ENCODE measurements at places on chromosomes 4 and X. TPM values are rescaled to one million over a fixed set of nuclear protein-coding genes. Genes with fewer than 3 reads are reported as not detected.

The BMP3 gene
- polyA plus RNA-seq, result 7.9 TPM

The GAGE12H gene
- polyA plus RNA-seq, result not detected

The BBS12 gene
- polyA plus RNA-seq, result 2.6 TPM

The DACH2 gene
- 0.39 TPM for polyA plus RNA-seq

The STK32B gene
- polyA plus RNA-seq, result 1.3 TPM

GRCh38 chrX:10014462-10015354 lies 47.5 kb downstream of the CLDN34 start:
- peak overlapping the region; percentile 54 for H3K4me3 ChIP-seq
- peak overlapping the region; percentile 92 for H3K27ac ChIP-seq
- H3K27me3 ChIP-seq, result no peaks in the 10 kb centered on the region
- peak; percentile 90 for DNase-seq
- H3K4me1 ChIP-seq, result no peaks in the 10 kb centered on the region

- no peak overlapping the region for H3K4me3 ChIP-seq
- H3K27ac ChIP-seq, result no peak overlapping the region
- DNase-seq, result no peak
- no peaks in the 10 kb centered on the region for H3K27me3 ChIP-seq
- H3K36me3 ChIP-seq, result no peaks in the 10 kb centered on the region
Measured at GRCh38 chrX:111831343-111831742, 44.6 kb upstream of the TRPC5OS start.

DNA sequence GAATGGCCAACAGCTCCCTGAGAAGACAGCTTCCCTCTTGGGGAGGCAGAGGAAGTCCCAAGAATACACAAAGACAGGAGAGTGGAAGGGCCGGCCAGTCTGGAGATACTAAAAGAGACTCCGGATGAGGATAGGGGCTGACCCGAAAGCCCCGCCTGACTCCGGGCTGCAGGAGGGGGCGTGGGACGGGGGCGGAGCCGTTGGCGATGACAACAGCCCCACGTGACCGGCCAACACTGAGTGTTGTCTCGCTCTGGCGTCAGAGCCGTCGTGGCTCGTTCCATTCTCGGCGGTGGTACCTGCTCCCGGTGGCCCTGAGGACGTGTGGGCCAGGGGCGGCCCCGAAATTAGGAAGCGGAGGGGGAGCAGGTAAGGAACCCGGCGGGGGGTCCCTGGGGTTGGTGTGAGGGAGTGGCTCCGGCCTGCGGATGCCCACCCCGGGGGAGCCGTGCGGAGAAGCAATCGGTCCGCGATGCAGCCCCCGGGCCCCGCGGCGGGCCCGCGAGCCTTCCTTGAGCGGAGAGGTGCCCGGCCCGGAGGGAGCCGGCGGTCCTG lies at the start of gene BEX4:
Gene BEX4, plus strand, starts transcription at position 239 of the 555 bp plus-strand sequence. CDS start 1,046 bp downstream, outside the sequence.
- no peaks in the 10 kb centered on the region for H3K4me1 ChIP-seq
- peak; percentile 81 for DNase-seq
- H3K4me3 ChIP-seq, result peak within 1 kb of the TSS; percentile 83

- H3K4me3 ChIP-seq, result no peak overlapping the region
- no peaks in the 10 kb centered on the region for H3K4me1 ChIP-seq
- H3K27ac ChIP-seq, result no peak overlapping the region
- H3K36me3 ChIP-seq, result no peaks in the 10 kb centered on the region
- H3K27me3 ChIP-seq, result no peaks in the 10 kb centered on the region
Measured at GRCh38 chr4:147717878-147718277, 14.0 kb upstream of the ARHGAP10 start.

DNA sequence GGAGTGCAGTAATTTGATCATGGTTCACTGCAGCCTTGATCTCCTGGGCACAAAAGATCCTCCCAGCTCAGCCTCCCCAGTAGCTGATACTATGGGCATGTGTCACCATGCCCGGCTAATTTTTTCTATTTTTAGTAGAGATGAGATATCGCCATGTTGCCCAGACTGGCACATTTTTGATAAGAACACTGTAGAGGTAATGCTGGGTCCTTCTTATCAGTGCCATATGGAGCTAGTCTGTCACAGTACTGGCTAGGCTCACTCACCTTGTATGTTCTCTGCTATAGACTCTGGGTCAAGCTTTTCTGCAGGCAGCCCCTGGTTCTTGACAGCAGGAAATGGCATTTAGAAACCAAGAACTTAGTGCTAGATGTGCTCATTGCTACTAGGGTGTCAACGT lies 53.9 kb downstream of the BCOR start:
- no peak overlapping the region for H3K4me3 ChIP-seq
- H3K27ac ChIP-seq, result no peak overlapping the region
- H3K4me1 ChIP-seq, result no peaks in the 10 kb centered on the region
- no peaks in the 10 kb centered on the region for H3K36me3 ChIP-seq
- no peak for DNase-seq

GRCh38 chr4:169220447-169220846 lies 50.3 kb downstream of the SH3RF1 start:
- H3K27ac ChIP-seq, result no peak overlapping the region
- no peaks in the 10 kb centered on the region for H3K27me3 ChIP-seq
- no peaks in the 10 kb centered on the region for H3K36me3 ChIP-seq
- H3K4me3 ChIP-seq, result no peak overlapping the region
- H3K4me1 ChIP-seq, result peaks cover 8% of the 10 kb centered on the region

DNA sequence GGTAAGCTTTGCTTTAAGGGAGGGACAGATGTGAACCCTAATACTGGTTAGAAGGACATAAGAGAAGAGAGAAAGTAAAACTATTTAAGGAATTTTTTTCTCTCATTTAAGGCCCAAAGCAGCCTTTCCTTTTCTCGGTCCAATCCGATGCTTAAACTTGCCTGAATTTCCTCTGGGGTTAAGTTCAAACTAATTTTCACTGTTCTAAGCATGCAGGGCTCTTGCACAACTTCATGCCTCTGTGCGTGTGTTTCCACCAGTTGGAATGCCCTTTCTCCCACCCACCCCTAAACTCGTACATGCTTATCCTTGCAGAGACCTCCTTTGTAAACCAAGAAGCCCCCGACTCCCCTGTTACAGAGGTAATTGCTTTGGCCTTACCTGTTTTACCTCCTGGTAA lies 204.7 kb downstream of the CBR4 start:
- H3K27ac ChIP-seq, result no peak overlapping the region
- no peaks in the 10 kb centered on the region for H3K27me3 ChIP-seq
- peaks cover 4% of the 10 kb centered on the region for H3K4me1 ChIP-seq
- no peak overlapping the region for H3K4me3 ChIP-seq

Data from ovary (tissue), 10 donors.